ENCODE measurements at places on chromosomes 5 and 9. TPM values are rescaled to one million over a fixed set of nuclear protein-coding genes. Genes with fewer than 3 reads are reported as not detected.

DNA sequence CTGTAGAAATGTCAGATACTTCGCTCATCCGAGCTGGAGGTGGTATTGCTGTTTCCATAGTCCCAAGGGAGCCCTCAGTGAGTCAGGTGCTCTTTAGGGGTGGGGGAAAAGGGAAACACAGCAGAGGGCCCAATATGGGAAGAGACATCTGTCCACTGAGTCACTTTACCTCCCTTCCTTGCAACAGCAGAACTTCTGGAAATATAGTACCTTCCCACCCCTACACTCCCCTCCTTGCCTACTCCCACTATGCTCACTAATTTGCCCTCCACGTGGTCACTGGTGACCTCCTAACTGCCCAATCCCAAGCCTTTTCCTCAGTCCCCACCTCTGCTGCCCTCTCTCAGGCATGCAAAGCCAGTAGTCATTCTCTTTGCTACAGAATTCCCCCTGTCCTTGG is 1.9 kb downstream of the HK3 start:
- no peak for DNase-seq

DNA sequence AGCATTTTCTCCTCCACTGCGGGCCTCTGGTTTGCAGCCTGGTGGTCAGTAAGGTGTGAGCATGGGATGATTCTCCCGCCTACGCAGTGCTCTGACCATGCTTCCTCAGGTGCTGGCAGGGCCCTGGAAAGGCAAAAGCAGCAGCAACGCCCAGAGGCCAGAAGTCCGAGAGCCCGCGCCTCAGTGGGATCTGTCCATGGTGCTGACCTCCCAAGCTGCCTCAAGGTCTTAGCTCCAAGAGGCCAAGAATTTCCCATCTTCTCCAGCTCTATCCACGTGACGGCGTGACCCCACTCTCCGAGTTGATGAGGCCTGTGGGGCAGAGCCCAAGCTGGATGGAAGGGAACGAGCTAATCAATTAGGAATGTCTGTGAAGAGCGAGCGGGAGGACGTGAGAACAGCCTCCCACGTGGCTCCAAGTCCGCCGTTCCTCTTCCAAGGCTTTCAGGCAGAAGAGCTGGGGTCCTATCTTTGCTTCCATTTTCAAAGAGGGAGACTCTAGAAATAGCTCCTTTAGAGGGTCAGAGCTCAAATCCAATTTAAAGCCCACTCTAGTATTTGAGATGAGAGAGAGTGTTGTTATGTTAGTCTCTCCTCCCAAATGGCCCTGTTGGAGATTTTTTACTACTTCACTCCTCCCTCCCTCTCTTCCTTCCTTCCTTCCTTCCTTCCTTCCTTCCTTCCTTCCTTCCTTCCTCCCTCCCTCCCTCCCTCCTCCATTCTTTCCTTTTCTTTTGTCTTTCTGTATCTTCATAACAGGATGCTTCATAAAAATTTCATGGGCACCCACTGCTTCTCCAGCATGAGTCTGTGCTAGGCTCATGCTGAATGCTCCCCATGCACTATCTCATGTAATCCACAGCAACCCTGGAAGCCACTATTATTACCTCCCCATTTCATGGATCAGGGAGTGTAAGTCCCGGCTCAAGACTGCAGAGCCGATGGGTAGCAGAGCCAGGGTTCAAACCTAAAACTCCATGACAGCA is 69.3 kb downstream of the OLFM1 start:
- no peak for DNase-seq

The PCA3 gene
- not detected for total RNA-seq

The PLCXD3 gene
- total RNA-seq = 0.55 TPM

- DNase-seq = no peak
These were observed 3.2 kb upstream of the IRF1 start for GRCh38 chr5:132493821-132494220.

The FST gene
- 0.51 TPM for total RNA-seq

The MEIKIN gene
- total RNA-seq = not detected

The NUTM2F gene
- total RNA-seq = not detected

The CA9 gene
- not detected for total RNA-seq

- no peak for DNase-seq
These were observed 323.9 kb upstream of the PTGER4 start for GRCh38 chr5:40355846-40356245.

Data from uterus (tissue), 4 donors.